Endothelial cell (in vitro differentiated cells): ENCODE measurements at places on chromosomes 13 and 19. TPM values are rescaled to one million over a fixed set of nuclear protein-coding genes. Genes with fewer than 3 reads are reported as not detected.
A peak's percentile ranks its signal among the peaks of the same experiment; 100 is the strongest.

DNA sequence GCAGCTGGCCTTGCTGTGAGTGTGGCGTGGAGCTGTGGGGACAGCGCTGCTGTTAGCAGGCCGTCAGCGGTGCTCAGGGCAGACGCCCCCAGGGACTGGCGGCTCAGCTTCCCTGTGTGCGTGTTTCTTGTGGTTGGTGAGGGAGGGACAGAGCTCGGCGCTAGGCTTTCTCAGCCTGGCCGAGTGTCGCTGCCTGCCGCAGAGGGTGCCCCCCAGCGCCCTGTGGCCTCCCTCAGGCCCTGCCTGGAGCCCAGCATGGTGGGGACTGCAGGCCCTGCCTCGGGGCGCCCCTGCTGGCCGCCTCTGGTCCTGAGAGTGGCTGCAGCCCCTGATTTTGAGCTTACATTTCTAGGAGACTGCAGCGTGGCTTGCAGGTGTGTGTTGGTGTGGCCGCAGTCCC is 35.5 kb downstream of the DOT1L start:
- DNase-seq: peak; percentile 35

PRRG2 gene
- 2.4 TPM for total RNA-seq

GRCh38 chr13:112687836-112688559 is 1.8 kb upstream of the ATP11A start:
- DNase-seq: no peak

CPAMD8 gene
- 4.8 TPM for total RNA-seq

DNA sequence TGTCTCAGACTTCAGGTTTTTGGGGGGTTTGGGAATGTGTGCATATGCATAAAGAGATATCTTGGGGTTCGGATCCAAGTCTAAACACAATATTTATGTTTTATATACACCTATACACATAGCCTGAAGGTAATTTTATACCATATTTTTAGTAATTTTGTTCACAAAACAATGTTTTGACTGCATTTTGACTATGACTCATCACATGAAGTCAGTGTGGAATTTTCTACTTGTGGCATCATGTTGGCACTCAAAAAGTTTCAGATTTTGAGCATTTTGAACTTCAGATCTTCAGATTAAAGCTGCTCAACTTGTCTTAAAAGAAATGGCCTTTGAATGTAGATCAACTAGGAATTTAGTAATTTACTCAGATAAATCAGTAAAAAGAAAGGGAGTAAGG is 712.9 kb upstream of the GPC6 start:
- DNase-seq: no peak
